ENCODE measurements at places on chromosomes 1 and 21.

DNA sequence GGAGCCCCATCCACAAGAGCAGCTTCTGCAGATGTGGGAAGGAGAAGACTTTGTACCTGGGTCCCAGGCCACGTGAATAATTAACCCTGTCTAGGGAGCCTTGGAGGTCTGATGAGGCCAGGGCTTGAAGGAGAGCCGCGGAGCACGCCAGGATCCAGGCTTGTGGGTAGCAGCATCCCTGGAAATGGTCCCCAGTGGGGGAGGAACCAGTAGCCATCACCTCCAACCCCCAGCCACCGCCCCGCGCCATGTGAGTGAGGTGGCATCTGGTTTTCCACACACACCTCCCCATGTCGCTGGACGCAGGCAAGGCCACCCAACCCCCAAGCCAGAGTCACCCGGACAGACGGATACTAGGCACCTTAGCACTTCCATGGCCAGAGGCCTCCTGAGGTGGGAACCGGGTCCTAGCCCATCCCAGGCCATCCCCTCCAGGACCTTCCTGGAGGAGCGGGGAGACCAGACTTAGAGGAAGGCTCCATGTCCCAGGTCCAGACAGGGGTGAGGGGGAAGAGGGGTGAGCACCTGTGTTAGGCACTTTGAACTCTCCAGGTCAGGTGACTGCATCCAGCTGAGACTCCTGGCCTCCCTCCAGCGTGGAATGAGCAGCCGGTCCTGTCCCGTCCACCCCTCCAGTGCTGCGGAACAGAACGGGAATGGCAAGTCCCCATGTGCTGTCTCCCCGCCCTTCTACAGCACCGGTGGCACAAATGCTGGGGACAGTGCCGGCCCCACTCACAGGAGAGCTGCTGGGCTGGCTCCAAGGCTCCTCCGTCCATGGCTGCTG is 53.2 kb downstream of the RIPK4 start:
- no peak for DNase-seq

- DNase-seq, result no peak
These were observed at the start of gene METTL25B for GRCh38 chr1:156727926-156728598. METTL25B (plus strand) TSS chr1:156728469; CDS start chr1:156729105, 636 bp downstream.

GRCh38 chr1:18955441-18956192 is 859 bp downstream of the IFFO2 start:
- DNase-seq, result no peak

GRCh38 chr1:16397120-16397519 is 30.1 kb downstream of the SZRD1 start:
- no peak for DNase-seq

DNA sequence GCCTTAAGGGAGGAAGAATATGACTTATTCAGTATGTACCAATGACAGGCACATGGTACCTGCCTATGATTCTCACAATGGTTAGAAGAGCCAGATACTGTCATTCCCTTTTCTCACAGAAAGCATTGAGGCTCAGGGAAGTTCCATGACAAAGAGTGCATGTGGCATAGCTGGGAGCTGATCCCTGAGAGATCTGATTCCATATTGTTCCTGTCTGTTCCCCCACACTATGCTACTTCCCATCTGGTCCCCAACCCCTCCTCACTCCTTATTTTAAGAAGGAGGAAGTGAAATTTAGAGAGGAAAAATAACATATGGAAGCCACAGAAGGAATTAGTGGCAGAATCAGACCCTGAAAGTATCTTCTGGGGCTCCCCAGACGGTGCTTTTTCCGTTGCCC is 500.0 kb downstream of the PLPP3 start:
- DNase-seq, result no peak

DNA sequence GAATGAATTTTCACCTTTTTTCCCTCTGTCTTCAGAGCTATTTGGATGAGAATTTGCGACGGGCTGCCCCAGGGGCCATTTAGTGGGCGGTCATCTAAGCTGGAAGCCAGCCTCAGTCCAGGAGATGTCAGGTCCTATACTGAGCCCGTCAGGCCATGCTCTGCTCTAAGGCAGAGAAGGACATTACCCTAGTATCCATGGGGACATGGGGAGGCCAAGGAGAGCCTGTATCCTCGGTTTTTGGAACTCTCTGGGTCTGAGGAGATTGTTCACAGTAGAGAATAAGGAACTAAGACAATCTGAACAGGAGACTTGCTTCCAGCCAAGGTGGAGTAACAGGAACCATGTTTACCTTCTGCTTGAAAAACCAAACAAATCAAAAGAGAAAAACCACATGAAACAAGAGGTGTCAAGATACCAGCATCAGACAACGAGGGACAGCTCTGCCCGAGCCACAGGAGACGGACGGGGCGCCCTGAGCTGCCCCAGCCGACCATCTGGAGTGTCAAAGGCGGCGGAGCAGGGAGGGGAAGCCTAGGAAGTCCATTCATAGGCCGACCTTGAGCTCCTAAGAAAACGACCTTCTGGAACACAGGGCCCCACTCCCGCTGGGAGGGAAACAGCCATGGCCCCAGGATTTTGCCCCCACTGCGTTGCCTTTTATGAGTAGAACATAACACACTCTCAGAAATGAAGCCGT is 20.0 kb upstream of the ADARB1 start:
- DNase-seq, result no peak

DNA sequence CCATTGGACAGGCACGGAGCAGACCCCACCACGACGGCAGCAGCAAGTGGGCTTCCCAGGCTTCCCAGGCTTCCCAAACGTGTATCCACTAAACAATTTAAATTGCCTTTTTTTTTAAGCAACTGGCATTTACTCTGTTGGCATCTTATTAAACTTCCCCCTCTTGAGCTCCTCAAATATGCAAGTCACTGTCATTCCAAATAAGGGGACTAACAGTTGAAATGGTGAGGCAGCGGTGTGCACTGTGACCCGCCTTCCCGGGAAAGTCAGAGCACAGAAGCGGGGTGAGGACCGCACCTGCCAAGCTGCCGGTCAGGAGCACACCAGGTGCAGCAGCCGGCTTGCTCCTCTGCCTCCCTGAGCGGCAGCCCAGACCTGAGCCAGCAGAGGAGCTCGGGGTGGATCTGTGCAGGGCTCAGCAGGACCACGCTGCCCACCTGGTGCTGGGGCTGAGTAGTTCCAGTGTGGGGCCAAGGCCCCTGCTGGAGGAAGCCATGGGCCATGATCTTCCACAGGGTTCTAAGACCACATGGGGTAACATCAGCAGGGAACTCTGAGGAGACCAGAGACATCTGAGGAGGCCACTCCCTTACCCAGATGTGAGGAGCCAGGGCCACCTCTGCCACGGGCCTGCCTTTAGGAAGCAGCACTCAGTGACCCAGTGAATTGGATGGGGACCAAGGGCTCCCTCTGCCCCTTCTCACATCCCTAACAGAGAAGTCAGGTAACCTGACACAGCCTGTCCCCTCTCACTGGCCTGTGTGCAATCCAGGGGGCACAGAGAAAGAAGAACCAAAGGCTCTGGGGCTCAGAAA is 245.4 kb downstream of the NPHP4 start:
- no peak for DNase-seq

- no peak for DNase-seq
These were observed 1.6 kb downstream of the TNNI1 start for GRCh38 chr1:201419746-201420607.

DNA sequence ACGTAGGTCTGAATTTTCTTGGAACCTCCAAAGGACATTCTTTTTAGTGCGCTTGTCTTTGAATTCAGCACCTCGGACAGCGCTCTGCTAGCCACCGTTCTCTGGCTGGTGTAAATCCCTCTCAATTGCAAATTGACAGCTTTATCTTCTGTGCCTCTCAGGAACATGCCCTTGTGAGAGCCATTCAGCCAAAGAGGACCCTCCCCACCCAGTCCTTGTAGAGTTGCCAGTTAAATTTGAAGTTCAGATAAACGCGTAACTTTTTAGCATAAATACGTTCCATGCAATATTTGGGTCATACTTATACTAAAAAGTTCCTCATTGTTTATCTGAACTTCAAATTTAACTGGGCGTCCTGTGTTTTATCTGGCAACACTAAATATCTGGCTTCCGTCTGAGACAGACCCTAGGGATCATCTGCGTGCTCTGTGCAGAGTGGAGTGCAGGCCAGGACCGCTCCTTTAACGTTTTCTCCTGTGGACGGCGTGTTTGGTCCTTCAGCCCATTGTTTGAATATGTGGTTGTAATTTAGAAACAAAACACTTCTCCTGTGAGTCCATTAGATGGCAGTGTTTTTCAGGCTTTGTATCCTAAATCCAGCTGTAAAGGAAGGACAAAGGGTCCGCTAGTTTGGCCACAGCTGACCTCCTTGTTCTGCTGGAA is 7.0 kb downstream of the KCNAB2 start:
- no peak for DNase-seq

DNA sequence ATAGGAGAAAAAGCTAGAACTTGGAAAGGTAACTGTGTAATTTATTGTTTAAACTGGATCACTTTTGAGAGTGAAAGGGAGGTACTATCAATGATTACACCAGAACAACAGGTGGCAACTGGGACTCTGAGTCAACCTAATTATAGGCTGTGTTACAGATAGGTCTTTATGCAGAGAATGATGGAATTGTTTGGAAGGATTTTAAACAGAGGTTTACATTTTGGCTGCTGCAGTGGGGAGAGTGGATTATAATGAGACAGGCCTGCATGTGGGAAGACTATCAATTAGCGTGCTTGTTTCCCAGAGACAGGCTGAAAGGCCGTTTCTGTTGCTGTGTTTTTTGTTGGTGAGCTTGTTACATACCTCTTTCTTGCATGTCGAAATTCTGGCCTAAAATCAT is 432.9 kb downstream of the PLA2G4A start:
- no peak for DNase-seq

DNA sequence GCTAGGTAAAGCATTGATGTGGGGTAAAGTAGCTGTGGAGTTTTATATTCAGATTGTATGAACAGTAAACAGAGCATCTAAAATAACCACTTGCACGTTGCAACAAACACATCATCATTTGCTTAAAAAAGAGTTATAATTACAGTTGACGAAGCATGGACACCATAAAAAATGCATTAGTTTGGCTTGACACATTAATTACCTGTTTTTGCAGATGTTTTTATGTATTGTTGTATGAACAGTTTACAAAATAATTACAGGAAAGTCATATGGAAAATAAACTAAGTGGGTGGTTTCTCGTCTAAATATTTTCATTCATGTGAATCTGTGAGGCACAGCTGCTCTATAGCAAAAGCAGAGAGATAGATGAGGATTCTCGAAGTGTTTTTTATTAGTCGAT is 108.3 kb downstream of the RPS6KC1 start:
- no peak for DNase-seq

- no peak for DNase-seq
These were observed 199.5 kb downstream of the TPR start for GRCh38 chr1:186175588-186175987.

- no peak for DNase-seq
These were observed 136.5 kb upstream of the POU3F1 start for GRCh38 chr1:38183096-38183495.

GRCh38 chr1:27906759-27907158 is 28.0 kb upstream of the SMPDL3B start:
- DNase-seq, result no peak

GRCh38 chr1:76635784-76636183 is 231.5 kb upstream of the ST6GALNAC5 start:
- no peak for DNase-seq

- no peak for DNase-seq
These were observed 57.4 kb upstream of the TARS2 start for GRCh38 chr1:150429805-150430204.

DNA sequence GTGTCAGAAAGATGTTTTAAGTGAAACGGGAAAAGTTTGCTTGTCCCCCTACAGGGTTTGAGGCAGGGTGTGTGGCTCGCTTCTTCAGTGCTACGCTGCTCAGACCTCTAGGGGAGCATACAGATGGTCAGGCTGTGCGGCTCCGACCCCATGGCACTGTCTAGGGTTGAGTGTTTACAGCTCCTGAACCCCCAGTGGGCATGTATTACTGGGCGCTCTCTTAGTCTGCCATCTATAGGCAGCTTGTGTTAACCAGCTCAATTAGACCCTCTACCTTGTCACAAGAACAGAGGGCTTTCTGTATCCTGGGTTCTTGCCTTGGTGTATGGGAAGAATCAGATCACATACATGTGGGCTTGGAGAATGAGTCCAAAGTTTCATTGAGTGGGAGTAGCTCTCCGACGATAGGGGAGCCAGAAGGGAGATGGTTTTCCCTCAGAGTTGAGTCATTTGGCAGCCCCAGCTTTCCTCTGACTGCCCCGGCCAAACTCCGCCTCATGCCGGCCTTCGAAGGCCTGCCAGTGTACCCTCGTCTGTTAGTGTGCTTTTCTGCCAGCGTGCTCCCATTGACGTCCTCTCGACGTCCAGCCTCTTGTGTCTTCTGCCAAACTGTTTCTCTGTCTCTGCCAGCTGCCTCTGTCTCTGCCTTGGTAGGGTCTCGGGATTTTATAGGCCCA is 38.6 kb upstream of the ADGRL4 start:
- DNase-seq, result no peak

Data from stimulated activated CD8-positive, alpha-beta memory T cell treated with anti-CD3 and anti-CD28 coated beads, Interleukin-4, amount 100 ng/mL, for 1 hour (primary cell).